ENCODE measurements at places on chromosomes 13 and 19.

GRCh38 chr13:50224534-50224933, 209.3 kb downstream of the KCNRG start:
- DNase-seq: no peak

DNA sequence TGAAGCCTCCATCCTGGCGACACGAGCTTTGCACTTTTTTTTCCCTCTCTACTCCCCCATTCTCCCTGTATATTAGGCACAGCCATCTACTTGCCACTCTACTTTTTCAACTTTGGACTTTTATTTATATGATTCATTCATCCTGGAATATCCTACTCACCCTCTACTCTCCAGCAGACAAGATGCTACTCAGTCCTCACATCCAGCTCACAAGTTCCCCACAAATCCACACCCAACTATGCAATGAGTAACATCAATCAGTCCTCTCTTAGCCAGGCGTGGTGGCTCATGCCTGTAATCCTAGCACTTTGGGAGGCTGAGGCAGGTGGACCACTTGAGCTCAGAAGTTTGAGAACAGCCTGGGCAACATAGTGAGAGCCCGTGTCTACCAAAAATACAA, 23.9 kb upstream of the URAD start:
- DNase-seq: no peak

DNA sequence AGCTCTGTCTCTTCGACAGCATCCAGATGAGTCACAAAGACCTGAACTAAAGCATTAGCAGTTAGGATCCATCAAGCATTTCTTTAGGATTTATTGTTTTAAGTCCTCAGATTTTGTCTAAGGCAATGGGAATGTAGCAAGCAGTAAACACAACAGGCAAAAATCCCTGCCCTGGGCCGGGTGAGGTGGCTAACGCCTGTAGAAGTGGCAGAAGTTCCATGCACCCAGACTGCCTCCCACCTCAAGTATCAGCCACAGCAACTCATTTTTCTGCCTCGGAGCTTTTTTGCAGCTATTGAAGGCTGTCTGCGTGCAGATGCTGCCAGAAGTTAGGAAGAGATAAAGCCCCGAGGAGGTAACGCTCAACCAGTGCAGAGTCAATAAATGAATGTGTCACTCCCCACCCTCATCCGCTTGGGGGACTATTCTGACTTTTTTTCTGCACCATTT, 47.1 kb upstream of the MRI1 start:
- no peak for DNase-seq

DNA sequence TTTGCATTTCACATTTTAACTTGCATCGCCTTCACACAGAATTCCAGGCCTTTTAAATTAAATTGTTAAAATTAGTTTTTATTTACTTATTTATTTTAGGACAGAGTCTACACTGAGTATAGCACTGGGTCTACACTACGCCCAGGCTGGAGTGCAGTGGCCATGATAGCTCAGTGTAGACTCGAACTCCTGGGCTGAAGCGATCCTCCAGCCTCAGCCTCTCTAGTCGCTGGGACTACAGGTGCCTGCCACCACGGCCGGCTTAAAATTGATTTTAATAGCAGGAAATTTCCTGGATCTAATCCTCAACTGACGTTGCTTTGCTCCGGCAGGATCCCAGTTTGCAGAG, 301 bp upstream of the ZNF610 start:
- DNase-seq: no peak

DNA sequence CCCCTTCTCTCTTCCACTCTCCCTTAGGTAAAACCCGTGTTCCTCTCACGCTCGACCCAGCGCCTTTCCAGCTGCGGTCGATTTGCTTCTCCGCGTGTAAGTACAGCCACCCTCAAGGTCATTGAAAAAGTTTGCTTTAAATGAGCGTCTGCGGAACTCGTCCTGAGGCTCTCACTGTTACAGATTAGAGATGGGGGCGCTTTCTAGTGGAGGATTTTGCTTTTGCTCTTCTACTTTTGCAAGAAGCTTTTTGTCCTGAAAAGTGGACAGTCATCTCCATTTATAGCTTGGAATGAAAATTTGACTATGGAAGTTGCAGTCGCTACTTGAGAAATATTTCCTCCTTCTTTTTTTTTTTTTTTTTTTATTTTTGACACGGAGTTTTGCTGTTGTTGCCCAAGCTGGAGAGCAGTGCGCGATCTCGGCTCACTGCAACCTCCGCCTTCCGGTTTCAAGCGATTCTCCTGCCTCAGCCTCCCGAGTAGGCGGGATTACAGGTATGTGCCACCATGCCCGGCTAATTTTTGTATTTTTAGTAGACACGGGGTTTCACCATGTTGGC, 595 bp upstream of the RAB20 start:
- DNase-seq: no peak

DNA sequence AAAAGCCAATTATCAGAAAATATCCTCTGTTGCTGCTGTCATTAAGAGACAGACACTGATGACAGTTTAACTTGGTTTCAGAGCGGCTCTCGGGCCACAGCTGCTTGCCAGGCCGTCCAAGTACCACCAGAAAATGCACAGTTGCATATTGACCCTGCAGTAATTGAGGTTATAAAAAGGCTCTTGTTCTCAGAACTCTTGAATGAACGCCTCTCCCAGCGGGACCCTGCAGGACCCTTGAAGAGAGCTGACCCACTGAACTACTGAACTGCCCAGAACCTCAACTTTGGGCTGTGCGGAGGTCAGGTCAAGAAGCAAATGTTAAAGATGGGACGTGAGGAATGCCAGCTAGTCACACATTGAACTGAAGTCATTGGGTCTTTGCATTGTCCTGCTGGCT, 1559.0 kb upstream of the SLC10A2 start:
- no peak for DNase-seq
